ENCODE measurements at places on chromosomes 1 and 21.
A peak's percentile ranks its signal among the peaks of the same experiment; 100 is the strongest.

GRCh38 chr1:10401281-10401680 lies 2.4 kb downstream of the PGD start:
- no peak for DNase-seq

DNA sequence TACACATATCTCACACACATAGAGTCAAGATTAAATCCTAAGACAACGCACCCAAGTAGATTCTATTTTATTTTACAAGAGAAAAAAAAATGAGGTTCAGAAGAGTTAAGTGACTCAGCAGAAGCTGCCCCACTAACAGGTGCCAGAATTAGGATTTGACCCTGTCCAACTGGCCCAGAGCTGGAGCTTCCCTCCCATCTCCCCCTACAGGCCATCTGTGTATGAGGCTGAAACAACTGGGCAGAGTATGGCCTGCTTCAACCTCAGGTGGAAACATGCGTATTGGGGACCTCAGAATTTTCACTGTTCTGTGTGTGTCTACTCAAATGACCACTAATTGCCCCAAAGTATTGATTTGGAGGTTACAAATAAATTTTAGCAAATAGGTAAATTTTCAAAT lies 29.9 kb downstream of the PSMG1 start:
- DNase-seq, result no peak

GRCh38 chr1:104780470-104781078 lies 1030.9 kb downstream of the AMY1C start:
- DNase-seq, result no peak

DNA sequence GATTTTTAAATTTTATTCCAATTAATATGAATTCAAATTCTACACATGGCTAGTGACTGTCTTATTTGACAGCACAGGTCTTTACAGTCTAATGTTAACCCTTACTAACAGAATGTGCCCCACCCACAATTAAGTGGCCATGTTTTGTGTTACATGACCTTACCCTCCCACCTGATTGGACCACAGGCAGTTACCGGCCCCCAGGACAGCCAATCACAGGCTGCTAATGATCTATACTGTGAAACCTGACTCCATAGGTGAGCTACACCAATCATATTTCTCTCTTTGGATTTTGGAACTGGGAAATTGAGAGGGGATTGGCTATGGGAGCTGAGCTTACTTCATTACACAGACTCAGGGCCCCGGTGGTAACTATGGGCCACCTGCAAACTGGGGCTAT lies 27.5 kb downstream of the ZP4 start:
- no peak for DNase-seq

- peak; percentile 50 for DNase-seq
Observed at GRCh38 chr1:4655674-4656532, 1.5 kb downstream of the AJAP1 start.

DNA sequence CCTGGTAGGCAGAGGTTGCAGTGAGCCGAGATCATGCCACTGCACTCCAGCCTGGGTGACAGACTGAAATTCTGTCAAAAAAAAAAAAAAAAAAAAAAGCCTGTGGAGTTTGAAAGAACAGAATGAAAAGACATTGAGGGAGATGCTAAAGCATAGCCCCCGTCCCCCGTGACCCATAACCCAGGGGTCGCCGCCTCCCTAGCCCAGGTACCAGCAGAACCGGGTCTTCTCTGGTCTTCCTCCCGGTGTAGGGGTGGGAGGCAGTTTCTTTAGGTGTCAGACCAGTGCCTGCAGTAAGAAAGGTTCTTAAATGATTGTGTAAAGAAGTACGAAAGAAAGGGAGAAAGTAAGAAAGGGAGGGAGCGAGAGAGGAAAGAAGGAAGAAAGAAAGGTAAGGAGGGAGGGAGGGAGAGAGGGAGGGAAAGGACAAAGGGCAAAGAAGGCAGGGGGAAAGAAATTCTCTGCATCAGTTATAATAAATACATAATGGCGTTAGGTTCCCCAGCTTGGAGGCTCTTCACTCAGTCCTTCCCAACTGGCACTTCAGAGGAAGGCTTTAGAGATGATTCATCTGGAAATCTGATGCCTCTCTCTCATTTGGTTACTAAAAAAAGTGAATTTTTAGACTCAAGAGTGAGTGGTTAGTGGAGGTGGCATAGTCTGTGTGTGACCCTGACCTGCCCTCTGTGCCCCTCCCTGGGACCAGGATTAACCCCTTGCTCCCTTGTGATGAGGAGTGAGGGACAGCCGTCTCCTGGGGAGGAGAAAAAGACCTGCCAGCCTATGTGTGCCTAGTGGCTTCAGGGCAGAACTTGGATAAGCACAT lies 1.1 kb downstream of the IL24 start:
- no peak for DNase-seq

DNA sequence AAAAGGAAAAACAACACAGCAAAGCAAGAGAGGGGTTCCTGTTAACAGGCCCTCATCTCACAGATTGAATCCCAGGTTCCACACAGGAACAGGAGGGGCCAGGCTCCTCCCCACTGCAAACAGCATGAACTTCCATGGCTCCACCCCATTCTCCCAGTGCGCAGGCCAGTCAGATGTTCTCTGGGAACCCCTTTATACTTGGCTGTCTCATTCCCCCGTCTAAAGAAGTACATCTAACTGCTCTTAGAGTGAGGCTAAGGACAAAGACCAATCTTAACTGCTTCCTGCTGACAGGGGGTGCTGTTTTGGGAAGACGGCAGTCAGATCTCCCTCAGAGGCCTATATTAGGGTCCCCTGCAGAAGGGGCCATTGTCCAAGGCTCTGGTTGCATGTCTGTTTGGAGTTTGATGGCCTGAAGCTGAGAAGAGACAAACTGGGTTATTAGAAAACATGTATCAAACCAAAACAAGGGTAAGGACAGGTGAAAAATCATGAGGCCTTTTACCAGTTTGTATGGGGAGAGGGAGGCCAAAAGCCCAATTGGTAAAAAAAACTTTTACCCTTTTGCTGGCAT lies 10.5 kb upstream of the NASP start:
- DNase-seq, result no peak

DNA sequence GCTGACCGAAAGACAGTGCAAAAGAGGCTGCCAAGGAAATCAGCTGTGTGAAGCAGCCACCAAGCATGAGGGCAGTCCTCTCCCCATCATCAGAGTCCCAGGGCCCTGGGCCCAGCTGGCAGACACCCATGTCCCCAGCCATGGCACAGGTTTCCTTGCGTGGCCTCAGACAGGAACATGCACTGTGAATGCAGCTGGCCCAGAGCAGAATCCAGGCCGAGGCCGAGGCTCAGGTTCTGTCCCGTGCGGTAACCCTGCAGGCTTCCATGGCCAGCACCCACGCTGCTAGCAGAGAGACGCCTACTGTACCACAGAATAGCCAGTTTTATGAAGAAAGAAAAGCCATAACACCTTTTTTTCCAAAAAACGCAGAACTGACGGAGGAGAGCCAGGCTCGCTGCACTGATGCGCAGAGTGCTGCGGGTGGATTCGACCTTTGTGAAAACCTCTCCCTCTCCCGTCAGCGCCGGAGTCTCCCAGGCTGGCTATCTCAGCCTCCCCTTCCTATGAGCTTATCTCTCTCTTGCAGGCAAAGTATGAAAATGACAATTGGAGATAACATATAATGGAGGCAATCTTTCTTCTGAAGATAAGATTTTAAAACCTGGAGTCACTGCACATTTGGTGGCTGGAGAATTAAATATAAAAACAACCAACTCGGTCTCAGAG lies 106.6 kb downstream of the NPHP4 start:
- no peak for DNase-seq

- no peak for DNase-seq
Observed at GRCh38 chr1:230923176-230923575, 54.9 kb upstream of the C1orf198 start.

- DNase-seq, result no peak
Observed at GRCh38 chr1:5253036-5253435, 598.6 kb downstream of the AJAP1 start.

DNA sequence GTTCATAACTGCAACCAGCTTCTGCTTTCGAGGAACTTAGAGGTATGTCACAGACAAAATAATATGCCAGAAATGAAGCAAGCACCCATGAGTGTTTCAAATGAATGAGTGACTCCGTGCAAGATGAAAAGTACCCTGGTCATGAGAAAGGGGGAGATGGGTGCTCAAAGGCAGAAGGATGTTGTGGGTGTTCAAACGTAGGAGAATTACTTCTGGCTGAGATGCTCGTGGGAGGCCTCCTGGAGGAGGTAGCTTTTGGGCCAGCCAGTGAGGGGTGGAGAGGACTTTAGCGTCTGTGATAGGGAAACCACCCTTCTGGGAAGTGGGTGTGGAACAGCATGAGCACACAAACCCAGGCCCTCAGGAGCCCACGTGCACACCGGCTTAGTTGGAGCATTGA lies 113.8 kb downstream of the SYF2 start:
- no peak for DNase-seq

DNA sequence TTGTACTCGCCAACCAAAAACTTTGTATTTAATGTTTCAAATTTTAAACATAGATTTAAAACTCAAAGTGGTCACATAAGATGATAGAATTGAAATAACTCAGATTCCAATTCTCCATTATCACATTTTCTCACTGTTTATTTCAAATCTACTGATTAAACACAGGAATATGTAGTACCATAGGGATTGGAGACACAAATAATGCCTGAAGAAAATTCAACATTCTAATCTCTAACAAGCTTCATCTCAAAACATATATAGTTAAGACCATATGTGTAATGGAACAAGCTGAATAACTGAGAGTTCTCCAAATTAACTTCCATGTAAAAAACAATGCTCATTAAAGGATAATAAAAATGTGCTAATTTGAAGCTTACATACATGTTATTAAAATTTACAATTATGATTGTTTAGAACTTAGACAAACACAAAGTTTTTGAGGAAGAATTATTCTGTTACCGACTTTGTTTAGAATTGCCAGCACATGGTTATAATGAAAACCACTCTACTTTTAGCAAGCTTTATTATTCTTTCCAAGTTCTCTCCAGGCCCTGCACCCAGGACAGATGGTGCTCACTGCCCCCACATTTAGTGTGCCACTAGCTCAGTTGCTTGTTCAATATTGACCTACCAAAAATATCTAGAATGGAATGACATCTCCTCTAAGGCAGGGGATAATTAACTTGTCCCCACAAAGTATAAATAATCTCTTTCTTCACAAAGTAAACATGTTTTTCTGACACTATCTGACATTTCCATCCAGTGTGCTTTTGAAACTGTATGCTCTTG lies 467.2 kb downstream of the TTLL7 start:
- DNase-seq, result no peak

GRCh38 chr21:14686466-14687267 lies 140.6 kb upstream of the SAMSN1 start:
- no peak for DNase-seq

- DNase-seq, result no peak
Observed at GRCh38 chr1:70411360-70411844, 334 bp downstream of the CTH start.

DNA sequence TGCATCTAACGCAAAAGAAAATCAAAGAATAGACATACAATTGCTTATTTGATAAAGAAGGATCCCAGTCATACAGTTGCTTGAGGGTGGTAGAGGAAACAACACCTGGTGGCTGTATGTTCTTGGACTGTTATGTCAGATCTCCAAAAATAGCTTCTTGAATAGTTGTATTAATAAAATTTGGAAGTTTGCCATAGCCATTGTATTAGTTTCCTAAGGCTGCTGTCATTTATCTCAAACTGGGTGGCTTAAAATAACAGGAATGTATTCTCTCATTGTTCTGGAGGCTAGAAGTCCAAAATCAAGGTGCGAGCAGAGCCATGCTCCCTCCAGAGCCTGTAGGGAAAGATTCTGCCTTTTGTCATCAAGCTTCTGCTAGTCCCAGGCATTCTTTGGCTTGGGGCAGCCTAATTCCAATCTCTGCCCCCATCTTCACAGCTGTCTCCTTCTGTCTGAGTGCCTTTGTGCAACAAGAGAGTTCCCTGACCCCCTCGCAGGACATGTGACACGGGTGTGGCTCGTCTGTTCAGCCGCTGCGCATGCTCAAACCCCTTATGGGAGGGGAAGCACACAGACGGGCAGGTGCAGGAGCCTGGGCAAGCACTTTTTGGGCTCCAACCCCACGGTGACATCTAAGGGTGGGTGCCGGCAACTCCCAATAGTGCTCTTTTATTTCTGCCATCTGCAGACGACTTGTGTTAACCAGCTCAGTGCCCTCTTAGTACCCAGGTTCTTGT lies 21.7 kb upstream of the GRIK1 start:
- no peak for DNase-seq

GRCh38 chr1:43427941-43428340 lies 25.8 kb downstream of the HYI start:
- DNase-seq, result no peak

GRCh38 chr1:240138867-240139266 lies 47.2 kb downstream of the FMN2 start:
- DNase-seq, result no peak

DNA sequence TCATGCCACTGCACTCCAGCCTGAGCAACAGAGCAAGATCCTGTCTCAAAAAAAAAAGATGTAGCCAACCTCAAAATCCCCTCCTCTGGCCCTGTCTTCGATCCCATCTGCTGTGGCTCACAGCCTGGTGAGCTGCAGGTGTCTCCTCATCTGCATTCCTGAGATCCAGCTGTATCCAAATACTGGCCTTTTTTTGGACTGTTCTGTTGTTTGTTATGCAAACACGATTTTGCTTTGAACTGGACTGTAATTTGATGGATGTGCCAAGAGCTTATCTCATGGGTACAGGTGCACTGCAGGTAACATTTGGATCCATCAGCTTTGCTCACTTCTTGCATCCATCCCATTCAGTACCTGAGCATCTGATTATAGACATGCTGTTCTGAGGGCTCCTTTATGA lies 14.1 kb upstream of the FAM43B start:
- no peak for DNase-seq

DNA sequence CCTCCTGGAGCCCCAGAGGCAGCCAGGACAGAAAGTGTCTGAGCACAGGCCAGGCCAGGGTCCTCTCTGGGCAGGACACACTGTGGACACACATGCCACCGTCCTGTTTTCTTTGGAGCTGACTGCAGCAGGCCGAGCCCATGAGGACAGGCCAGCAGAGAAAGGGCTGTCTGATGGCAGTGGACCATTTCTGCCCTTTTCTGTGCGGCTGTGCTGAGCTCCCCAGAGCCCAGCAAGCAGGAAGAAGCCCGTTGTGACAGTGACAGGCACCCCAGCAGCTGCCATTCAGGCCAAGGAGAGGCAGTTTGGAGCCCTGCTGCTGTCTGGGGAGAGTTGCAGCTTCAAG lies 115.8 kb upstream of the ARHGEF16 start:
- no peak for DNase-seq

DNA sequence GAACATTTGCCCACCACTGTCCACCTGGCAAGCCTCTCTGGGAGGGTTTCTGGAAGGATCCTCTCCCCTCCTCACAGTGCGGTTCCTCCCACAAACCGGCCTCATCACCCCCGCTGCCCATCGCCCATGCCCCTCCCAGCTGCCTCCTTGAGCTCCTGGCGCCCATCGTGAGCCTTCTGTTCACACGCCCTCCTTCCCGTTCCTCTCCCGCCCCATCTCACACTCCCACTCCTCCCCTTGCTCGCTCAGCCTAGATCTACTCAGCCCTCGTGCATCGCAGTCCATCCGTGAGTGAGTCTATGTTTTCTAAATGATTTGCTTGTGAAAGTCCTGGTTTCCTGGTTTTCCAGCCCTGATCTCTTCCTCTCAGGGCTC lies 119.1 kb upstream of the C1orf174 start:
- no peak for DNase-seq
